Amniotic epithelial cell (primary cell): ENCODE measurements at places on chromosomes 3 and 15.

- peak; percentile 2 for DNase-seq
Measured at GRCh38 chr3:66761093-66761780, 236.9 kb upstream of the KBTBD8 start.

GRCh38 chr3:175349168-175349567 lies 490.0 kb downstream of the NAALADL2 start:
- no peak for DNase-seq

GRCh38 chr3:30752970-30753369 lies 141.5 kb downstream of the GADL1 start:
- DNase-seq, result peak; percentile 87

DNA sequence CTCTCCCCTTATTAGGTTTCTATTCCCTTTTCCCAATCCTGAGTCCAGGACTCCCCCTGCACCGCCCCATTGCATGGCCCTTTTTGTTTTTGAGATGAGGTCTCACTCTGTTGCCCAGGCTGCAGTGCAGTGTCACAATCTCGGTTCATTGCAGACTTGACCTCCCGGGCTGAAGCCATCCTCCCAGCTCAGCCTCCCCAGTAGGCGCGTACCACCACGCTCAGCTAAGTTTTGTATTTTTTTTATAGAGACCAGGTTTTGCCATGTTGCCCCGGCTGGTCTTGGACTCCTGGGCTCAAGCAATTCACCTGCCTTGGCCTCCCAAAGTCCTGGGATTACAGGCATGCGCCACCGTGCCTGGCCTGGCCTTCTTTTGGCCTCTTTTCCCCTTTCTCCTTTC lies 29.3 kb downstream of the PDIA5 start:
- no peak for DNase-seq

- peak; percentile 47 for DNase-seq
Measured at GRCh38 chr3:161770484-161771386, 274.1 kb downstream of the OTOL1 start.

GRCh38 chr15:73941044-73941443 lies 14.8 kb downstream of the LOXL1 start:
- peak; percentile 81 for DNase-seq

- DNase-seq, result no peak
Measured at GRCh38 chr3:193977622-193978021, 158.3 kb upstream of the HES1 start.

GRCh38 chr3:146134348-146135117 lies 26.5 kb downstream of the PLOD2 start:
- no peak for DNase-seq

GRCh38 chr3:83500422-83500821 lies 1458.4 kb upstream of the CADM2 start:
- DNase-seq, result no peak

DNA sequence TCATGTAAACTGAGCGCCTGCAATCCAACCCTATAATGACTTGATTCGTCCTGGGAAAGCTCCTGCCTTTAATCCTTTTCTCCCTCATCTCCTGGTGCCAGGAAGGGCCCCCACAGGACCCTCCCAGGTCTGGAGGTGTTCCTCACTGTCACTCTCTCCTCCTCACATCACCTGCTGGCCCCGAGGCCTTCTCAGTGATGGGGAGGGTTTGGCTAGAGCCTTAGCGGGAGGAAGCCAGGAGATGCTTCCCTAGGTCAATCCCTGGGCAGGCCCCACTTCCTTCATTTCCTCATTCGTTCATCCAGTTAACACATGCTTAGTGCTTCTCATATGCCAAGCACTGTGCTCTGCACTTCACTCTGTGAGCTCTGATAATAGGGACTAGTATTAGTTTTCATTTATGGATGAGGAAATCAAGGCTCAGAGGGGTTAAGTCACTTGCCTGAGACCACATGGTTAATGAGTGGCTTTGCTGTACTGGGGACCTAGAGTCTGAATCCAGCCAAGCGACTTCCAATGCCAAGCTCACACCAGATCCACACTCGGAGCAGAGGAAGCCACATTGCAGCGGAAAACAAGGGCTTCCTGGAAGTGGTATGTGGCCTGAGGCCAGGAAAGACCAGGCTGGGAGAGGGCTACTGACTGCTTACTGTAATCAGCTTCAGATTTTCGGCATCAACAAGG lies 50.3 kb upstream of the CHRNB4 start:
- DNase-seq, result no peak

GRCh38 chr3:46504789-46505188 lies 7.0 kb downstream of the RTP3 start:
- no peak for DNase-seq

DNA sequence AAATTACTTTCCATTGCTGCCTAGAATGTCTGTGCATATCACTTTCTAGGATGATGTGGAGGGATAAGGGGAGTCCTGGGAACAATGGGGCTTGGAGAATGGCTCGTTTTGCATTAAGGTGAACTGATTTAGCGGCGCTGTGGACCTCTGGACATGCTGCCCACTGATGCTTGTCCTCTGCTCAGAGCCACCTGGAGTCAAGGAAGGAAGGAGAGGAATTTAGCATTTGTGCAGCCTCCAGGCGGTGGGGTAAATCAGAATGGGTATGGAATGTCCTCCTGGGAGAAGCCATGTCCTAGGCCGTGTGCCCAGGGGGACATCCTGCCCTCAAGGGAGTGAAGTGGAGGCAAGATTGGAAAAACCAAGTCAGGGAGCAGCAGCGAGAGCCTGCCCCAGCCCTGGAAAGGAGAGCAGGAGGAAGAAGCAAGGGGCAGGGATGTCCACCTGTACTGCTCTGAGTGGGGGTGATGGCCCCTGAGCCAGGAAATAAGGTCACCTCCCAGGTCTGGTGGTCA lies 37.8 kb downstream of the KY start:
- DNase-seq, result no peak

GRCh38 chr3:169634618-169635236 lies 28.8 kb downstream of the MECOM start:
- no peak for DNase-seq

DNA sequence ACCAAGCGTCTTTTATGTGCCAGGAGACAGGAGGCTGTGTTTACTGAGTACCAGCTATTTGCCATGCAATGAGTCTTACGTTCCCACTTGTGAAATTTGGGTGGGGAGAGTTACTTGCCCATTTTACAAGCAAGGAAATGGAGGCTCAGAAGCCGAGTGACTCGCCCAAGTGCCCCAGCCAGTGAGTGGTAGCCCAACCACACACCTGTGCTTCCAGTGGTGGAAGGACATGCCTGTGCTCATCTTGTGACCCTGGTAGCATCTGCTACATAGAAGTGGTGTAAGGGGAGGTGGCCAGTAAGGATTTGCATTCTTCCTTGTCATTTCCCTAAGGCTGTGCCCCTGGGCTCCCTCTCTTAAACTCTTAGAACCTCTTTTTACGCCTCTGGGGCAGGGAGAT lies 49.3 kb downstream of the FBLN2 start:
- no peak for DNase-seq

DNA sequence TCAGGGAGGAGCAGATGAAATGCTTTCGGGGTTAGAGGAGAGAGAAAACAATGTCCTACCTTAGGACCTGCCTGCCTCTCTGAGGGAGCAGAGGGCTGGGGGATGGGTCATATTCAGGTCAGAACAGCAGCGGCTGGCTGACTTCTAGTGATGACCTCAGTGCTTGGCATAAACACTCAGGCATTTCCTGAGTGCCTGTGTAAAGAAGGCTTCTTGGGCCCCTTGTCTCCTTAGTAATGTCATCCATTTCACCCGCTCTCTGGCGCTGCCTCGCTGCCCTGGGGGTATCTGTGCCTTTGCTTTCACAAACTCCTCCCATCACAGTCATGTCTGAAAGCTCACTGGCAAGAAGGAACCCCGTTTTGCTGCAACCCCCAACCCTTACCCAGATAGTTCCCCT lies 82.9 kb upstream of the GSK3B start:
- DNase-seq, result peak; percentile 93

- peak; percentile 64 for DNase-seq
Measured at GRCh38 chr3:111851511-111851954, 7.5 kb upstream of the PHLDB2 start.

- DNase-seq, result peak; percentile 76
Measured at GRCh38 chr15:68025835-68026424, 28.2 kb upstream of the PIAS1 start.

DNA sequence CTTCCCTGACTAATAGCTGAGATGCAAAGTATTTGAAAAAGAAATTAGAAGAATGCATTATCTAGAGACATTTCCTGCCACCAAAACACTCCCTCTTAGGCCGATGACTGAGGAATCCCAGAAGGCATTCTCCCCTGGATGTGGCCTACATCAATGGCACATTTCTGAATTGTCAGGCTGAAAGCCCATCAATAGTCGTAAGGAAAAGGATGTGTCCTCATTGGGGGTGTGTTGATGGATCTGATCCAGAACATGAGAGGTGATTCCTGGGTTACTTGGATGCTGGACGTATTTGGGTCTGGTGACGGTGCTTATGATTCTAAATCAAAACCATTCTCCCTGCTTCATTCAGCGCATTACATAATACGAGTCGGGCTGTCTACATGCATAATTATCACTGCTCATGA lies 216.9 kb upstream of the CDIN1 start:
- DNase-seq, result peak; percentile 45

- DNase-seq, result no peak
Measured at GRCh38 chr3:186570941-186571643, 572 bp downstream of the DNAJB11 start.

- DNase-seq, result peak; percentile 37
Measured at GRCh38 chr3:180421221-180421620, 180.7 kb upstream of the TTC14 start.

DNA sequence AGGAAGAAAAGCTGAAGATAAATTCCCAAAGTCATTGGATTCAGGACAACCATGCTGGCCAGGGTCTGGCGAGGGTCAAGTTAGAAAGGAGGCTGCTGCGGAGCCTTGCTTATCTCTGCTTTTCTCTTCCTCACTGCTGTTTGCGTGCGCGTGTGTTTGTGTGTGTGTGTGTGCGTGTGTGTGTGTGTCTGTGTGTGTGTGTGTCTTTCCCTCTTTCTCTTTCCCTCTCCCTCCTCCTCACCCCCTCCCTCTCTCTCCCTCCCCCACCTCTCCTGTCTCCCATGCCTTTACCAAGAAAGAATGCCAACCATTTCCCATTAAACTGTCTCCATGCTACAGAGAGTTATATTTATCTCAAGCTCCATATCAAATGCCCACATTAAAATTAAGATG lies at the start of gene COLQ:
TSS of gene COLQ (minus strand) at position 134 of the 393 bp plus-strand sequence. CDS start at position 53, 81 bp downstream.
- DNase-seq, result peak; percentile 15

DNA sequence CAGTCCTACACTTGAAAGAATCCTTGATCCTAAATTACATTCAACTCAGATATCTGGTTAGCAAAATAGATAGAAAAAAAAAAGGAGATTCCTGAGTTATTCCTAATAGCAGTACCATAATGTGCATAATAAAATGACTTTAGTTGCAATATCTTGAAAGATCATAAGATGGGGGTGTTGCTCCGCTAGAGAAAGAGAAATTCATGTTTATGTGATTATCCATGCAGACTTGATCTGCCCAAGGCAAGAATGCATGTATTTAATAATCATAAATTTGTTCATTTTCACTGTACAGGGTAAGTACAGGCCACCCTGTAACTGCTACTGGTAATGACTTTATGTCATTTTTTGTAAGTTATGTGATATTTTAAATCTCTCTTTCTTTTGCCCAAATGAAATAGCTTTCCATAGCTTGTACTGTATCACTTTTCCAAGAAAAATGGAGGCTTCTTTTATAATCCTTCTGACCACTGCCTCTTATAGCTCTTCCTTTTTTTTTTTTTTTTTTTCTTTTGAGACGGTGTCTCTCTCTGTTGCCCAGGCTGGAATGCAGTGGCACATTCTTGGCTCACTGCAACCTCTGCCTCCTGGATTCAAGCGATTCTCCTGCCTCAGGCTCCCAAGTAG lies 84.6 kb downstream of the HCN4 start:
- DNase-seq, result peak; percentile 40

DNA sequence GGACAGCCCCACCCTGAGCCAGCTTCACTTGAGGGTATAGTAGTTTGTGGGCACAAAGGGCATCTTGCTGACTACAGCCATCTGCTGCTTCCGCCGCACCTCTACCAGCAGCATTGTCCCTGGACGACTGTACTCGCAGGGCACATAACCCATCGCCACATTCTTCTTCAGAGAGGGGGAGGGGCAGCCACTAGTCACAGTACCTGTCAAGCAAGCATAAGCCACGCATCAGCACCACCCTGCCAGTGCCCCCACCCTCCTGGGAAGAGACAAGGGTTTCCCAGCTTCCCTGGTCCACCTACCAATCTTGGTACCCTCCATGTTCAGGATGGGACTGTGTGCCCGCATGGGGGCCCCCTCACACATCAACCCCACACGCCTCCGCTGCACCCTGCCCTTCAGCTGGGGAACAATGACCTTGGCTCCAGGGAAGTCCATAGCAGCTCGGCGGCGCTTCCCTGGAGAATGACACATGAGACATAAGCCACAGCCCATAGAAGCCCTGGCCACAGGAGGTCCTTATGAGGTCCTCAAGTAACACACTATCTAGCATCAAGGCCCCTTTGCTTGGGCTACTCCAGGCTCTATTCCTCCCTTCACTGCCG lies 4.7 kb downstream of the AMT start:
- DNase-seq, result no peak

DNA sequence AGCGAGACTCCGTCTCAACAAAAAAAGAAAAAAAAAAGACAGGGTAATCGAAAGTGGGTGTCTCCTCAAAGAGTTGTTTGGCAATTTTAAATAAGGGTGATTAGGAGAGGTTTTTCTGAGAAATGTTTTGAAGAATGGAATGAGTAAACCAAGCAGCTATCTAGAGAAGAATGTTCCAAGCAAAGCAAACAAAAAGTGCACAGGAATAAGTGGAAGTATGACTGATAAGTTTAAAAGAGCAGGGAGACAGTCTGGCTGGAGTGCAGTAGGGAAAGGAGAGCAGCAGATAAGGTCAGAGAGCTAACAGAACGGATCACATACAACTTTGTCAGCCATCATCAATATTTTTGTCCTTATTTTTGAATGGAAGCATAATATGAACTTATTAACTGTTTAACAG lies 853.5 kb downstream of the TUSC7 start:
- DNase-seq, result no peak

DNA sequence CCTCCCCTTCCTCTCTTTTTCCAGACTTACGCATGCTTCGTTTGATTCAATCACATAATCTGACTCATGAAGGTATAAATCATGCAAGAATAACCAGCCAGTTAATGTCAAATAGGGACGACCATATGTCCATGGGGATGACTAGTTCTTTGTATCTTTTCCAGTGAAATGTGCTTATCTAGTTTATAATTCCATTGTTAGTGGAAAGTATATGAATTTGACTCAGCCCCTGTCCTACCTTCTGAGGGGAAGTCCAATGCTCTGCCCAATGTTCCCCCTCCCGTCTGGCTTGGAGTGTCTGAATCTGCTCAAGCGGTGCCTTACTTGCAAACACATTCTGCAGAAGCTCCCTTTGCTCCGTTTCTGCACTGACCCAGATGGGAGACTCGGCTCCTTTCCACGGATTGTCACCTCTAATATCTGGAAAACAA lies 55.0 kb upstream of the EPHB3 start:
- no peak for DNase-seq
